ENCODE measurements at places on chromosomes 7 and 10. TPM values are rescaled to one million over a fixed set of nuclear protein-coding genes. Genes with fewer than 3 reads are reported as not detected.

DNA sequence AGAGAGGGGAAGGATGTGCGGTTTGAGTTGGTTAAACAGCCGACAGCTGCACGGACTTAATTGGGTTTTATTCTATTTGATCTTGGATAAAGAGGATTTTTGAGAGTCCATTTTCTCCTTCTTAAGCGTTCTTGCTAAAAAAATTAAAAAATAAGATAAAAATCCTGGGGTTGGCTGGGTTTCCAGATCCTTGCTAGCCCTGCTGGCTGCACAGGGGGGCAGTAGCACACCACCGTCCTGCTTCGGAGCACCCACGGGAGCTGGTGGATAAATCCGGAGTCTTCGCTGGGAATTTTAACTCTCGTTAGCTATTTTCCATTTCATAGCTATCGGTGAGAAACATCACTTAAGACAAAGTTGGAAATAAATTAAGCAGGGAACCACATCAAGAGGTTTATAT lies 792.0 kb downstream of the TYW1 start:
- DNase-seq = no peak

The PVRIG gene
- total RNA-seq = 20.9 TPM

DNA sequence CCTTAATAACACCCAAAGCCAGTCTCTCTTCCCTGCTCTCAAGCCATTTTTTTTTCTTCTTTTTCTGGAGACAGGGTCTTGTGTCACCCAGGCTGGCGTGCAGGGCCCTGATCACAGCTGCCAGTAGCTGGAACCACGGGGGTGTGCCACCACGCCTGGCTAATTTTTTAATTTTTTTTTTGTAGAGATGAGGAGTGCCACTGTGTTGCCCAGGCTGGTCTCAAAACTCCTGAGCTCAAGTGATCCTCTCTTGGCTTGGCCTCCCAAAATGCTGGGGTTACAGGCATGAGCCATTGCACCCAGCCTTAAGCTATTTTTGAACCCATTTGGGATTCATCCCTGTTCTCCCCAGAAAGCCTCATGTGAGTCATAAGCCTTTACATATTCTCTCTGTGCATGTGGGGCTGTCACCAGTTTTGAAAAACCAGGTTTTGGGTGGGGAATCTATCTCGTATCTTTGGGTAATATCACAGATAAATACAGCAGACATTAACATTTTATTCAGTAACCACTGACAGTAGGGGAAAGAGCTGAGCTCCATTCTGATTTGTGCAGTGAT lies 15.5 kb downstream of the ZNF487 start:
- DNase-seq = peak; percentile 62

DNA sequence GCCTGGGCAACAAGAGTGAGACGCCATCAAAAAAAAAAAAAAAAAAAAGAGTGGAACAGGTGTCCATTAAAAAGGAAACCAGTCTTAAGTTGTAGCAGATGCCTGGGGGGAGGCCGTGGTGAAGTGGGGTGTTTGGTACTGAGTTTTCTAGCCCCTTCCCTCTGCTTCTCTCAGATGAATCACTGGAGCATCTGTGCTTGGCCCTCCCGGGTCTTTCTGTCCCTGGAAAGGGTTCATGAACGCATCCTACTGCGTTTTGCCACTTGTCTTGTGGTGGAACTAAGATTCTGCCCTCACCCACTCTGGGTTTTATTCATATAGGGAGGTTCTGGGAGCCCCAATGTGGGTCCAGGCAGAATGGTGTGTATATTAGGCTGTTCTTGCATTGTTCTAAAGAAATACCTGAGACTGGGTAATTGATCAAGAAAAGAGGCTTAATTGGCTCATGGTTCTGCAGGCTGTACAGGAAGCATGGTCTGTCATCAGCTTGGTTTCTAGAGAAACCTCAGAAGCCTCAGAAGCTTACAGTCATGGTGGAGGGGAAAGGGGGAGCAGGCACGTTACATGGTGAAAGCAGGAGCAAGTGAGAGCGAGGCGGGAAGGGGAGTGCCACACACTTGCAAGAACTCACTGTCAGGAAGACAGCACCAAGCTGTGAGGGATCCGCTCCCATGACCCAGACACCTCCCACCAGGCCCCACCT lies 63.5 kb downstream of the CAMK1D start:
- DNase-seq = peak; percentile 84

GRCh38 chr10:17780727-17781126 lies 28.4 kb upstream of the MRC1 start:
- DNase-seq = no peak

DNA sequence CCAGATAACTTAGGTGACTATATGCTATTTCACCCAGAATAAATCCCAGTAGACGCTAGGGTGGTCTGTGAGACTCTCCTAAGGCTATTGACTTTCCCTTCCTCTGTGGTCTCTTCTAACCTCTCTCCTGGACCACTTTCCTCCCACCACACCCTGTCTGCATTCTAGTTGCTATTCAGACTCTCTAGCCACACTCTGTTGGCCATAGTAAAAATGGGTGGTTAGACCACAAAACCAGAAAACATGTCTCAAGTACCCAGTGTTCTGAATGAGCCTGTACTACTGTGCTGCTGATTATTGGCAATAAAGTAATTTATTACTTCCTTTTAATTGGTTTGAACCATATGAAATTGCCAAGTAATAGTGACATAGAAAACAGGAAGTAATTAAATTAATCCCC lies 240.8 kb downstream of the KIF20B start:
- no peak for DNase-seq

The DUS4L gene
- total RNA-seq = 12.9 TPM

The CRTAC1 gene
- not detected for total RNA-seq

The CTTNBP2 gene
- not detected for total RNA-seq

DNA sequence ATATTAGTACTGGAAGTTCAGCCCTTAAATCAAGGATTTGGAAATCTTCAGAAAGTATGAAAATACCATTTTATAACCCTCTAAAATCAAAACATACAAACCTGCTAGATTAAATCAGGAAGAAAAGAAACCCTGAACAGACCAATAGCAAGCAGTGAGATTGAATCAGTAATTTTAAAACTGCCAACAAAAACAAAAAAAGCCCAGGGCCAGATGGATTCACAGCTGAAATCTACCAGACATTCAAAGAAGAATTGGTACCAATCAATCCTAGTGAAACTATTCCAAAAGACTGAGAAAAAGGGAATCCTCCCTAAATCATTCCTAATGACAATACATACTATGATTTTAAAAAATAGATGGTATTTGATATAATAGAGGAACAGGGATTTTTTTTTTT lies 70.1 kb downstream of the MCU start:
- DNase-seq = no peak

GRCh38 chr10:86217371-86218080 lies 149.1 kb downstream of the GRID1 start:
- no peak for DNase-seq

DNA sequence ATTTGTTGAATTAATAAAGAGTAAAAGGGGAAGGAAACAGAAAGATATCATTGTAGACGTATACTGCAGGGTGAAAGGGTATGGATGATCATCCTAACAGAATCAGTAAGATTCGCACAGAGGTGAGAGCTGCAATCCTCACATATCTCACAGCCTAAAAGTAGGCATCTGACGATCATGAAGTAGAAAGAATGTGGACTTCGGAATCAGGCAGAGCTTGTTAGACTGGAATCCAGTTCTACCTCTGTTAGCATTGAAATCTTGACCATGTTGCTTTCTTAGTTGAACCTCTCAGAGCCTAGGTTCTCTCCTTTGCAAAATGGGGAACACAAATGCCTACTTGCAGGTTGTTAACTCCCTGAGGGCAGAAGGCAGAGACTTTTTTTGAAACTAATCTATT lies 320.0 kb upstream of the C7orf33 start:
- no peak for DNase-seq

The PFKFB3 gene
- 108 TPM for total RNA-seq

The HECW1 gene
- total RNA-seq = not detected

- no peak for DNase-seq
These were observed at the start of gene HABP2 for GRCh38 chr10:113552701-113553100. TSS of gene HABP2 (plus strand) at chr10:113553053. CDS start at chr10:113553122, 69 bp downstream.

DNA sequence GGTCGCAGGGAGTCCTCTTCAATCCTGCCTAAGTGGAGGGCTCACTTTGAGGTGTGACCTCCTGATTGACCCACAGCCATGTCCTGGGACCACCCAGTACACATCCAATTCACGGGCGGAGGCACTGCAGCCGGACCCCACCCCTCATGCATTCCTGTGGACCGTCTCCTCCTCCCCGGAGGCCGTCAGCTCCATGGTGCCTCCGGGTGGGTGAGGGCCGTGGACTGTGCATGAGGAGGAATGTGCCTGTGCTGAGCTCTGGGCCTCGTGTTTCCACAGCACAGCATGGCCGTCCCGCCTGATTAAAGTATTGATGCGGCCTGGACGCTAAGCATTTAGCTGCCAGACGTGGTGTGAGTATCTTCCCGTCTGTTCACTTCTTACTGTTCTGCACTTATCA lies 52.8 kb downstream of the CFAP46 start:
- no peak for DNase-seq

DNA sequence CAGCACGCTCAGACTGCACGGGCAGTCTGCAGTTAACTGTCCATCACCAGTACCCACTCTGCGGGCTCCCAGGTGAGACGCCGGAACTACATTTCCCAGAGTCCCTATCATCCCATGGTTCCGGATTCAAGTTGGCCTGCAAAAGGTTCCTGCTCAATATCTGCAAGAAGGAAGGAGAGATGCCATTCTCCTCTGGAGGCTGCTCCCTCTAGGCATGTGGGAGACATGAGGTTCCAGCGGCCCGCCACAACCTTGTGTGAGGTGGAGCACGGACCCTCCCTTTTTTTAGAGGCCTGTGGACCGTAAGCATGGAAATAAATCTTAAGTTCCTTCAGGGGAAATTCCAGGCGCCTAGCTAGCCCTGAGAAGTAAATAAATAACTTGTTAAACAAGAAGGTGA lies 29.7 kb downstream of the NUP42 start:
- no peak for DNase-seq

DNA sequence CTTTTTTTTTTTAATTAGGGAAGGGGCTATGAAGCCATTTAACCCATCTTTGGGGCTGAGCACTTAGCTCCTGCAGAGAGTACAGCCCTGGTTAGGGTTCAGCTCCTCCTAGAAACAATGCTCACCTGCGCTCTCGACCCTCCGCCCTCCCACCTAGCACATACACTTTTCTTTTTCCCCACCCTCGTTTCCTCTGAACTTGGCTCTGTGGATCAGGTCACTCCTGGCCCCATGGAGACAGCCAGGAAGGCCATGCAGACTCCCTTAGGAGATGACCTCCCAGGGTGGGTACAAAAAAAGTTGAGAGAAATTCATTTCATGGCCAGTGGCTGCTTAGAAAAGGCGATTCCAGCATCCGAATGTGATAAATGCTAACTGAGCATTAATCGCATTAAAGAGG lies 15.8 kb downstream of the PAX2 start:
- no peak for DNase-seq

DNA sequence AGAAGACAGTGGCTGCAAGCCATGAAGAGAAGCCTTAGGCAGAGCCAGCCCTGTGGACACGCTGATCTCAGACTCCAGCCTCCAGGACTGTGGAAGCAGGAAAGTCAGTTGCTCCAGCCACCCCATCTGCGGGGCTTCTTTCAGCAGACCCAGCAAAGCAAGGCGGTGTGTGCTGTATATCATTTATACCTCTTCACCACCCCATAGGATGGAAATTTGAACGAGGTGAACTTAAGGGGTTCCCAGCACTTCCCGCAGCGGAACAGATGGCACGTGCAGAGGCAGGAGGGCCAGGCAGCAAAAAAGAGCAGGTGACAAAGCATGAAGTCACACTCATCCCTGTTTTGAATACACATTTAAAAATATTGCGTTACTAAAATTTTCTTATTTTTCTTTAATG lies 159.4 kb downstream of the ADARB2 start:
- DNase-seq = no peak

DNA sequence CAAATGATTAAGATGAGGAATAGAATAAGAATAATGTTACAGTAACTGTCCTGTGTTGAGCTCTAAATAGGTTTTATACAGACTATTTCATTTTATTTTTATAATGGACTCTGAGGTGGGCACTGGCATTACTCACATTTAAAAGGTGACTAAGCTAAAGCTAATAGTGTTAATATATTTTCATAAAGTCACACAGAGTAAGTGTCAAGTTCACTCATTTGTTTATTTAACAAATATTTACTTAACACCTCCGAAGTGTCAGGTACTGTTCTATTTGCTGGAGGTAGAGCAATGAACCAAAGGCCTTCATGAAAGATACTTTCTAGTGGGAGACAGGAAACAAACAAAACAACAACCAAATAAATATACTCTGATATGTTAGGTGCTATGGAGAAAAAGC lies 44.0 kb downstream of the ASB4 start:
- no peak for DNase-seq

DNA sequence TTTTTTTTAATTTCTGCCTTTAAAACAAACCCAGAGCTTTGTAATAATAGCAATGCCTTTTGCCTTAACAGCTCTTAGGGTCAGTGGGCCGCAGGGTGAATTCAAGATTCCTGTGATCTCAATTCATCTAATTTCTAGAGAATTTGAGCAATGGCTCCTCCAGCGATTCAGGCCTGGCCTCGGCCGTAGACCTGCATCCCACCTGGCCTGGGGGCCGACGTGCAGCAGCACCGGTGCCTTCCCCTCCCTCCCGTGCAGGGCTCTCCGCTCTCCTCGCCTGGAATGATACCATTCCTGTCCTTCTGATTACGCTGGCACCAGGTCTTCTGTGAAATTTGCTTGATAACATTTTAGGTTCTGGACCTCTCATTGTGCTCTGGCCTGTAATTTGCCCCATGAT lies 172.5 kb downstream of the ADARB2 start:
- DNase-seq = no peak

DNA sequence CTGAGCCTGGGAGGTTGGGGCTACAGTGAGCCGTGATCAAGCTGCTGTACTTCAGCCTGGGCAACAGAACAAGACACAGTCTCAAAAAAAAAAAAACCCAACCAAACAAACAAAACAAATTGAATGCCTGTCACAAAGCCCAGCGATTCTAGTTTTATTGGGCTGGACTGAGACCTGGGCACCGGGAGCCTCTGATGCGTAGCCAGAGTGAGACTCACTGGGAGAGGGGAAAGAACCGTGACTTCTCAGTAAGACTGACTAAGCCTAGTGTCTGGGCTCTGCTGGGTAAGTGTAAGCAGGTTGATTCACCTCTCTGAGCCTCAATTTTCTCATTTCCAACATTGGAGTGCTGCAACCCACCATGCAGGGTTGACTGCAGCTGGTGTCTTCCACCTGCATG lies 10.1 kb upstream of the LEP start:
- no peak for DNase-seq

- no peak for DNase-seq
These were observed 121.4 kb downstream of the MAGI2 start for GRCh38 chr7:79332091-79332490.

The CNTNAP2 gene
- total RNA-seq = not detected

The IFIT3 gene
- 0.83 TPM for total RNA-seq

DNA sequence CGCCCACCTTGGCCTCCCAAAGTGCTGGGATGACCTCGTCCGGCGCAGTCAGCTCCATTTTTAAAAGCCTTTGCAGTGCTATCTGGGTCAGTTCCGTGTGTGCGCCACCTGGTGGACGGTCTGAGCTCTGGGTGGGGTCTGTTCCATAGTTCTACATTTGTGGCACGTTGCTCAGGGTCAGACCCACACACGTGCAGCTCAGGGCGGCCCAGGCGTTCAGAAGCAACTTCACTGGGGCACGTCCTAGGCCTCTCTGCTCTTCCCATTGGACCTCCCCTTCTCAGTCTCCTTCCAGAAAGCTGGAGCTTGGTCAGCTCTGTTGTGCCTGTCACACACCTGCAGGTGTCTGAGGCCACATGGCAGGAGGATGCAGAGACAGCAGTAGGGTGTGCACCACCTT lies 137.9 kb downstream of the DNAJB6 start:
- DNase-seq = no peak

The PDIA4 gene
- 138 TPM for total RNA-seq
